ENCODE measurements at places on chromosomes 1 and 21.

DNA sequence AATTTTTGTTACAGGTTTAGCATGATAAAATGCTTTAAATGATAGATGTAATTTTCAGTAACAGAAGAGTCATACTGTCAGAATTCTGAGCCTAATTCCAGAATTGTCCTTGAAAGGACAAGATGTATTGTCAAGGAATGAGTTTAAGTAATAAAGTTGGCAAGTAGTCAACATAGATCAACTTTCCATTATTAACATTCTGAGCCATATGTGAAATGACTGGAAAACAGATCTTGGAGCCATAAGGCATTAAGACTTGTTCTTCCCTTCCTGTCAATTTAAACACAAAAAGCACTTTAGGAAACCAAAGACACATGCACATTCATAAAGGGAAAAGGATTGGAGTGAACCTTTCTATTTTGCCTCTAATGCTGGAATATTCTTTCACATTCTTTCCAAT lies 107.0 kb downstream of the ODF2L start:
- DNase-seq, result no peak

GRCh38 chr1:203954788-203955552 lies 93.6 kb downstream of the SNRPE start:
- DNase-seq, result no peak

- DNase-seq, result peak; percentile 81
Observed at GRCh38 chr1:24930260-24931145, at the start of gene RUNX3. TSS of gene RUNX3 (minus strand) at chr1:24930276. CDS start at chr1:24929868, 408 bp downstream.

DNA sequence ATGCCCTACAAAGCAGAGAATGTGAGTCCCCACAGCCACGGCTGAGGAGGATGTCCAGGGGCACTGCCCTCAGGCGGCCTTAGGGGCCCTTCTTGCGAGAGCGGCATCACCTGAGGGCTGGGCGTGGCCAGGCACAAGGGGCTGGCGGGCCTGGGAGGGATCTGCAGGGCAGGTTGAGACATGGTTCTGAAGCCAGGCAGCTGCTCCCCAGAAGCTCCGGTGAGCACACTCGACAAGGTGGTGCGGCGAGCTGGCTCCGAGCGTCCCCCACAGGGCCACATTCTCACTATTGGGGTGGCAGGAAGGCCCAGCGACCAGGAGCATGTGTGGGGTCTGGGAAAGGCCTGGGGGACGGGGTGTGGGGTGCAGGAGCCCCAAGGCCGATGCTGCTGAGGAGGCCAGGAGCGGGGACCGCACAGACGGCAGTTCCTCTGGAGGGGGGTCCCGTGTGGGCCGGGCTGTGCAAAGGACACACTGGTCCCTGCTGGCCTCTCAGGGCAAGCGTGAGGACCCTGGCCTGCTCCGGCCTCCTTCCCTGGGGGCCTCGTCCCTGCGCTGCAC lies 47.2 kb downstream of the MORN1 start:
- DNase-seq, result no peak

- no peak for DNase-seq
Observed at GRCh38 chr1:41167667-41168066, 74.4 kb downstream of the SCMH1 start.

DNA sequence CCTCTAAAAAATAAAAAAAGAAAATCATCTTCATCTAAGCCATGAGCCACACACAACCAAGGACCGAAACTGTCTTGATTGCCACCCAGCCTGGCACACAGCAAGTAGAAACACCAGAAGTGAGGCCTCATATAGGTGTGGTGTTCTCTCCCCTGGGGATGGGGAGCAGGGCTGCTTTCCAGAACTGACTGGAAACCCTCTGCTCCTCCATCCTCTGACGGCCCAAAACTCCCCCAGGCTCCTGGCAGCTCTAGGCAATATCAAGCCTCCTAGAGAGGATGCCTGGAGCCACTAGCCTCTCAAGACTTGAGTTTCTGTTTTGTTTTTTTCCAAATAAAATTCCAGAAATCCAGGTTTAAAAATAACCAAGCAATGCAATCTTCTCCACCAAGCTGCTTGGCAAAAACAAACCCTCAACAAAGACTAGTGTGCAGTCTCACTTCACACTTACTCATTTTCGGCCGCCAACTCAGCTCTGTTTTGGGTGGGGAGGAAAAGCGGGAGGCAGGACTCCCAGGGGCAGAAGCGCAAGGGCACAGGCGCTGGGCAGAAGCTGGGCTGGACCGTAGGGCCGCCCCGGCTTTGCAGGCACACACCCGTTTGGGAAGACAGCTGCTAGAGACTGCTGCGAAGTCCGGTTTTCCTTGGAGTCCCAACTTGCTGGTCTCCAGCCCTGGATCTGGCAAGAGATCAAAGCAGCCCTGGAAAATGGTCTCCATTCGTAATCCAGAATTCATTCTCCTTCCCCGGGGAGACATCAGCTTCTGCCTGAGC lies 78.2 kb upstream of the CAPZB start:
- DNase-seq, result no peak
